Subcutaneous preadipocyte (primary cell): ENCODE measurements at places on chromosomes 7 and 10. TPM values are rescaled to one million over a fixed set of nuclear protein-coding genes. Genes with fewer than 3 reads are reported as not detected.

The TACC2 gene
- 3.7 and 8.2 TPM in 2 replicates for total RNA-seq

The PLXDC2 gene
- total RNA-seq, result 0.37 and 0.39 TPM in 2 replicates

The EEPD1 gene
- total RNA-seq, result 0.98 and 7.7 TPM in 2 replicates

The AKR1C2 gene
- 93.0 and 97.0 TPM in 2 replicates for total RNA-seq
